ENCODE measurements at places on chromosomes 1 and 21.

GRCh38 chr1:61132645-61133334 is 50.4 kb downstream of the NFIA start:
- no peak for DNase-seq

DNA sequence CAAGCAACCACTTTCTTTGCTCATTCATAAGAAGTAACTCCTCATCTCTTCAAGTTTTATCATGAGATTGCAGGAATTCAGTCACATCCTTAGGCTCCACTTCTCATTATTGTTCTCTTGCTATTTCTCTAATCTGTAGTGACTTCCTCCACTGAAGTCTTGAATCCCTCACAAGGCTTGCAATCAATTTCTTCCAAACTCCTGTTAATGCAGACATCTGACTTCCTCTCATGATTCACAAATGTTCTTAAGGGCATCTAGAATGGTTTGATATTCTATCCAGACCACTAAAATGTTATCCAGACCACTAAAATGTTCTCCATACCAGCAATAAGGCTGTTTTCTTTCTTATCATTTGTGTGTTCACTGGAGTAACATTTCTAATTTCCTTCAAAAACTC is 528.1 kb downstream of the DPYD start:
- no peak for DNase-seq

GRCh38 chr1:18714404-18715175 is 83.9 kb downstream of the PAX7 start:
- DNase-seq, result no peak

GRCh38 chr1:116873680-116874271 is 35.9 kb upstream of the PTGFRN start:
- DNase-seq, result no peak

DNA sequence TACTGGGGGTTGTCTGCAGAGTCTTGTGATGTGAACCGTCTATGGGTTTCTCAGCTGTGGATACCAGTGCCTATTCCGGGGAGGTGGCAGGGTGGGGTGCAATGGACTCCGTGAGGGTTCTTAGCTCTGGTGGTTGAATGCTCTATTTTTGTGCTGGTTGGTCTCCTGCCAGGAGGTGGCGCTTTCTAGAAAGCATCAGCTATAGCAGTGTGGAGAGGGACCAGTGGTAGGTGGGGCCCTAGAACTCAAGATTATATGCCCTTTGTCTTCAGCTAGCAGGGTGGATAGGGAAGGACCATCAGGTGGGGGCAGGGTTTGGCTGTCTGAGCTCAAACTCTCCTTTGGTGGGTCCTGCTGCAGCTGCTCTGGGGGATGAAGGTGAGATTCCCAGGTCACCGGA is 127.3 kb upstream of the PLD5 start:
- no peak for DNase-seq

DNA sequence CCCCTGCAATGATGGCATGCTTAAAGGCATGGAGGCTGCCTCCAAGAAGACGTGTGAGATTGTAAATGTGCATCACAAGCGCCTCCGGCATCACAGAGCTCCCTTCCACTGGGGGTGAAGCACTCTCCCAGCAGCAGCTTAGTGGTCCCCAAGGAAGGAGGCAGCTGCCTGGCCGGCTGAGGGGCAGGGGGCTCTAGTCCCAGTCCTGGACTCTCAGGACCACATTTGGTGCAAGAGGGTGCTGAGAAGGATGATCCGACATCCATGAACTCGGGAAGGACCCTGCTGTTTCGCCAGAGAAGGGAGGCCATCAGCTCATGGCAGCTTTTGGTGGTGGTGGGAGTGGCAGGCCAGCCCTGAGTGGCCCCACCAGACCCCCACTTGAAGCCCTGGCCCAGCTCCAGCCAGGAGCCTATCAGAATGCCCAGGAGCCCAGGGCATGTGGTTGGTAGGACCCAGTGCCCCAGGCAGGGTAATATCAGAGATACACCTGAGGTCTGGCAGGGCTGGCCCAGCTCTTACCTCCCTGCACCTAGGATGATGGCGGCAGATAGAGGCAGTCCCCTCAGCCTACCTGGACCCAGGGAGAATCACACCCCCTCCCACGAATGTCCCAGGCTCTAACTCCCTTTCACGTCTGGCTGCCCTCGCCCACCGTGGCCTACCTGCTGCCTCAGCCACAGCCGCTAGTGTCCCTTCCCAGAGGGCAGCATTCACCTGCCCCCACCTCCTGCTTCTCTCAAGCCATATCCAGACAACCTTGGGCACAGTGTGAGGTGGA is 2.4 kb upstream of the WNT9A start:
- no peak for DNase-seq

DNA sequence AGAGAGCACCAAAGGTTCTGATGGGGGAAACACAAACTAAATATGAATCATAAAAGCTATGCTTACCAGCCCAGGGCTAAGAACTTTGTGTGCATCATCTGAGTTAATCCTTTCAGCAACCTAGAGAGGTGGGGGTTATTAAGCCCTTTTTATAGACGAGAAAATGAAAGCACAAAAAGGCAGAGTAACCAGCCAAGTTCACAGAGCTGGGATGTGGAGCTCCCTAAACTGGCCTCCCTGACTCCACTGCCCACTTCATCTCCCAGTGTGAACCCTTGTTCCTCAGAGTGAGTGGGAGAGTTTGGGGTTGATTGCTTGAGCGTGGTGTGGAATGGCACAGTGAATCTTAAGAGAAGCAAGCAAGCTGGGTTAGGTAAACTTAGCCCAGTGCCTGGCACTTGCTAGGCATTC is 10.8 kb upstream of the BCAR3 start:
- DNase-seq, result no peak

DNA sequence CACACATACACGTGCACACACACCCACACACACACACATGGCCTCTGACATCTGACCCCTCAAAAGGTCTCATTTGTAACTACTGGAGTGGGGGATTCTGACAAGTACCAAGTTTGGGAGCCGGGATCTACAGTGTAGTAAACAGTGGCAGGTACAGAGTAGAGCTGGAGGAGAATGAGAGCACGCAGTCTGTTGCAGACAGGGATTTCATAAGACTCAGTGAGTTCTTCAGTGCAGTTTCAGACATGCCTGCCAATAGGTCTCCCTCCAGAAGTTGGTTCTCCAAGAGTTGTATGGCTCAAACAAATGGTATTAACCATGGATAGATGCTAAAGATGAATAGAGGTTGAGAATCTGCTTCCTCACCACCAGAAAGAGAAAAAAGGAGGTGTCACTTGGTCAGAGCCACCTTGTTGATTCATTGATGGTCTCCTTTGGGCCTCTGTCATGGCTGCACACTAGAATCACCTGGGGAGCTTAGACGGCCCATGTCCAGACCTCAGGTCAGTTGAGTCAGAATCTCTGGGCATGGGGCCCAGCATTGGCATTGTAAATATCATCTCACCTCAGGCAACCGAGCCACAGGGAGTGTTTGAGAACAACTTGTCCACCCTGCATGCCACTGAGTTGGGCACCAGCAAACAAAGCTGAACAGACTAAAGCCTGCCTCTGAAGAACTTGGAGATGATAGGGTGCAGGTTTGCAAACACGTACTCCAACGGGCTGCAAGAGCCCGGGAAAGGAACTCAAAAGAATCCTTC is 122.1 kb downstream of the EDEM3 start:
- DNase-seq, result no peak

DNA sequence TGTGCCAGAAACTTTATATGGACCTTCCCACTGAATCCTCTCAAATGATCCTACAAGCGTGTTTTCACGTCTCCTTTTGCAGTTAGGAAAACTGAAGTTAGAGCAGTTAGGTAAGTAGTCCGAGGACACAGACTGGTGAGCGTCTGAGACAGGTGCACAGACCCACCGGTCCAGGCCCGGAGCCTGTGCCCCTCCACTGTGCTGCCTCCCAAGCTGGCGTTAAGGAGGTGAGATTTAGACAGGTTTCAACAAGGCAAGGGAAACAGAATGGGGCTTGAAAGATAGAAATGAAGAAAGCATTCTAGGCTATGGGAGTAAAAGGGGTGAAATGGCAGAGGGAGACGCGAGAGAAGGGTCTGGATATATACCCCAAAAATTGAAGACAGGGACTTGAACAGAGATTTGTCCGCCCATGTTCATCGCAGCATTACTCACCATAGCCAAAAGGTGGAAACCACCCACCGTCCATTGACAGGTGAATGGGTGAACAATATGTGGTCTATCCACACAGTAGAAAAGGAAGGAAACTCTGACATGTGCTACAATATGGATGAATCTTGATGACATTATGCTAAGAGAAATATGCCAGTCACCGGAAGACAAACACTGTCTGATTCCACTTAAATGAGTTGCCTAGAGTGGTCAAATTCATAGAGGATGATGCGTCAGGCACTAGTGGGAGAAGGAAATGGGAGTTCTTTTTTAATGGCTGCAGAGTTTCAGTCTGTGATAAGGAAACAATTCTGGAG is 15.7 kb upstream of the PKP1 start:
- no peak for DNase-seq

GRCh38 chr1:58282623-58283387 is 263.7 kb downstream of the OMA1 start:
- DNase-seq, result no peak

DNA sequence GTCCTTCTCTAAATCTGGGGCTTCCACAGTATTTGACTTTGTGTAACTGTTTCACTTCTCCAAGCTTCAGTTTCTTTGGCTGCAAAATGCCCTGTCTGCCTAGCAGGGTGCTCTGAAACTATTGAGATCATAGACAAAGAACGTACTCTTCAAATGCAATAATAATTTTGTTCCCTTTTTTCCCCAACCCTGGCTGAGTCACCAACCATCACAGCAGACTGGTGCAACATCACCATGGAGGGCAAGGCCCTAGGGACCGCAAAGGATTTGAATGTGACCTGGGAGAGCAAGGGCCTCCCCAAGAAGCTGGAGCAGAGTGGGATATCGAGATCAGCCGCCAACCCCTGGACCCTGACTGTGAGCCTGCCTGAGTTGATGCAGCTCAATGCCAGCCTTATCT is 115.0 kb downstream of the FCRL5 start:
- no peak for DNase-seq

DNA sequence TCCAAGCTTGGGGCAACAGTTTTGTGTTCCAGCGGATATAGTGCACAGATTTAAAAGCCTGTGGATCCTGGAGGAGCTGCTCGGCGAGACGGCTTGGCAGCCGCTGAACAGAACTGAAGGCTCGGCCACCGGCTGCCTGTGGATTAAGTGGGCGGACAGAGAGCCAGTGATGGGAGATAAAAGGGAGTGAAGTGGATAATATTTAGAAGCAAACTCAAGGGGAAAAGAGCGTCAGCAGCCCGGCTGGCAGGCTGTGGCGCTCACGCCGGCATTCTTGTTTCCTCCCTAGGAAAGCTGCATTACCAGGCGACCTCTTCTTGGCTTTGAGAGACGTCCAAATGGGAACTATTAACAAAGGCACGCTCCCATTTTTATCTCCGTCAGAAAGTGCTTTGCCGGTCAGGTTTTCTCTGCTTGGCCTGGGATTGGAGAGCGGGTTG is 10.4 kb downstream of the TRABD2B start:
- no peak for DNase-seq

DNA sequence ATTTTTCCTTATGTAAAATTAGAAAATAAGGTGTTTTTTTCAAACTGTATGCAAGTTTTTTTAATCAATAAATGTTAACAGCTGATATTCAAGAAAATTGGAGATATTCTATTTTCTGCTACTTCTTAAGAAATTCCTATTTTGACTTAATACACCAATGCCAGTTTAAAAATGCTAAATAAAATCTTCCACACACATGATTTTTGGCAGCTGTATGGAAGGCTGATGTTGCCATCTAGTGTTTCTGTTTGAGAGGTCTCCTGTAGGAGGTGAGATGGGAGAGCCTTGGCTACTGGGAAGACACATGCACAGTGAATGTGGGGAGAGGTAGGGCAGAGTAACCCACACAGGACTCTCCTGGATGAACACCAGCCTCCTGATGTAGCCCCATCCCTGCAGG is 29.2 kb upstream of the OR2B11 start:
- no peak for DNase-seq

DNA sequence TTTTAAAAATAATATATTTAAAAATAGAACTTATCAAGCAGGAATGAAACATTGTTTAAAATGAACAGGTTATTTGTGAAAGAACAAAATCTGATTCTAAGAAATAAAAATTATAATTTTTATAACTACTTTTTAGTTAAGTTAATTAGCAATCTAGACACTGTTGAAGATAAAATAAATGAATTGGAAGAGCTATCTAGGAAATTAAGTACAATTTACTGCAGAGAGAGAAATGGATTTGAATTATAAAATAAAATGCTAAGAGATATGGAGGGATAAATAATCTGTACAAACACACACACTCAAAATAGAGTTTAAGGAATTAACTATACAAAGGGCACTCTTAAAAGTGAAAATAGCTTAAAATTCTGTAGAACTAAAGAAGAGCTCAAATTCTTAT is 1123.1 kb downstream of the PLA2G4A start:
- DNase-seq, result no peak

GRCh38 chr1:41715441-41716095 is 203.2 kb downstream of the HIVEP3 start:
- no peak for DNase-seq

- DNase-seq, result no peak
Measured at GRCh38 chr1:85195703-85196102, 5.1 kb downstream of the SYDE2 start.

GRCh38 chr1:61389194-61389925 is 307.0 kb downstream of the NFIA start:
- no peak for DNase-seq

DNA sequence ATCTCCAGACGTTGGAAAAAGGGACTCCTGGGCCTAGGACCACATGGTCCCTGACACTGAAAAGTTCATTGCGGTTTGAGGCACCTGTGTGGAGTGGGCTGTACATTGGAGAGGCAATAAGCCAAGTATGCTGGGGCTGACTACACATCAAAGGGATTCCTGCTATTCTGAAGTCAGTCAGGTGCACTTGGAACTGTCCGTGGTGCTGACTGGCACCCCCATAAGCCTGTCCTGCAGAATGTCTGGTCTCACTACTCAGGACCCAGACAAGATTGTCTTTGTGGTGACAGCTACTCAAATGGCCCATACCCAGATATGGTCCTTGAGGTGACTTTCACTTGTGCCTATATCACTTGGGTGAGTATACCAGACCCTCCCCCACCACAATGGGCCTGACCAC is 150.6 kb downstream of the RWDD3 start:
- DNase-seq, result no peak

GRCh38 chr1:32372149-32372756 is 9.9 kb downstream of the TSSK3 start:
- DNase-seq, result no peak

GRCh38 chr1:120178799-120179756 is 2.8 kb upstream of the SEC22B start:
- DNase-seq, result no peak

DNA sequence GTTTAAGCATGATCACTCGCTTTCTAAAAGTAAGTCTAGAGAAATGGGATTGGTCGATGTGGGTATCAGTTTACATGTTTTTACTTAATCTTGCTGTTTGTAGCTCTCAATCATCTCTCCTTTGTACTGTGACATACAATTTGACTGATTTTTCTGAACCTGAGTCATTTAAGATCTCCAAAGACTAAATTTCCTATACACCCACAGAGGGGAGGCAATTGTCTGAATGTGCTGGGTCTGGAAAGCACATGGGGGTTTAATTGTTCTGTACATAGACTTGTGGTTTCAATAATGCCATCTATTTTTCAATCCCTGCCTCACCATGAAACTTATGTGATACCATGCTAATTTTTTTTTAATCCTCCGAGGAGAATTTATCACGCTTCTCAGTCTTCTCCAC is 65.8 kb downstream of the USP25 start:
- DNase-seq, result no peak

GRCh38 chr1:1361233-1361981 is 3.1 kb upstream of the MXRA8 start:
- DNase-seq, result no peak

GRCh38 chr1:88217386-88217785 is 466.7 kb upstream of the PKN2 start:
- DNase-seq, result no peak

All from cortex of kidney (tissue), 1 donor.